ENCODE measurements at places on chromosomes 4 and X. TPM values are rescaled to one million over a fixed set of nuclear protein-coding genes. Genes with fewer than 3 reads are reported as not detected.

Gene NKX1-1
- total RNA-seq, result not detected

Gene GUCY1A1
- total RNA-seq, result under 0.01 TPM

Gene SRPX
- total RNA-seq, result 388 TPM

Gene PCDH19
- under 0.01 TPM for total RNA-seq

Data from subcutaneous preadipocyte (primary cell).